CD4-positive, alpha-beta memory T cell (primary cell): ENCODE measurements at places on chromosomes 7 and 10. TPM values are rescaled to one million over a fixed set of nuclear protein-coding genes. Genes with fewer than 3 reads are reported as not detected.

GRCh38 chr10:130335336-130335735 is 199.1 kb downstream of the GLRX3 start:
- DNase-seq = no peak

DNA sequence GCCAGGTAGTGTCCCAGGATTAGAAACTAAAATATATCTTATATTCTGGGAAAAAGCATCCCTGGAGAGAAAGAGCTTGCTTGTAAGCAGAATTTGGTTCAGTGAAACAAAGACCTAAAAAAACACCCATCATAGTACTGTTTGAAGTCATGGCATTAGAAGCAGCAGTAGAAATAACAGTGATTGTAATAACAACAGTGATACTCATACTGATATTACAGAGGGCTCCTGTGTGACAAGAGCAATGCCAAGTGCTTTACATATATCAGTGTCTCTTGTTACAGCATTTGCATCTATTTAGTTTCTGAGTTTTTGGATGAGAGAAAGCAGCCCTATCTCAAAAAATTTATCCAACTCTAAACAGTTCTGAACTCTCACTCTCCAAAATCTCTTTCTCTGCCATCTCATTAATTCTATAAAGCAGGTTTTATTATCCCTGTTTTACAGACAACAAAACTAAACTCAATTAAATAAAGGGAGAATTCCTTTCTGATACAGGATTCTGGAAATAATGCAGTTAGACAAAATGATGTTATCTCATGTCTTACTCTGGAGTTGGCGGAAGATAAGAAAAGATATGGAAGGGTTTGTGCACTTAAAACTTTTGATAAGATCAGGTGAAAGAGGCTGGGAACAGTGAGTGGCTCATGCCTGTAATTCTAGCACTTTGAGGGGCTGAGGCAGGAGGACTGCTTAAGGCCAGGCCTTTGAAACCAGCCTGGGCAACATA is 146.5 kb upstream of the AOAH start:
- DNase-seq = no peak

DNA sequence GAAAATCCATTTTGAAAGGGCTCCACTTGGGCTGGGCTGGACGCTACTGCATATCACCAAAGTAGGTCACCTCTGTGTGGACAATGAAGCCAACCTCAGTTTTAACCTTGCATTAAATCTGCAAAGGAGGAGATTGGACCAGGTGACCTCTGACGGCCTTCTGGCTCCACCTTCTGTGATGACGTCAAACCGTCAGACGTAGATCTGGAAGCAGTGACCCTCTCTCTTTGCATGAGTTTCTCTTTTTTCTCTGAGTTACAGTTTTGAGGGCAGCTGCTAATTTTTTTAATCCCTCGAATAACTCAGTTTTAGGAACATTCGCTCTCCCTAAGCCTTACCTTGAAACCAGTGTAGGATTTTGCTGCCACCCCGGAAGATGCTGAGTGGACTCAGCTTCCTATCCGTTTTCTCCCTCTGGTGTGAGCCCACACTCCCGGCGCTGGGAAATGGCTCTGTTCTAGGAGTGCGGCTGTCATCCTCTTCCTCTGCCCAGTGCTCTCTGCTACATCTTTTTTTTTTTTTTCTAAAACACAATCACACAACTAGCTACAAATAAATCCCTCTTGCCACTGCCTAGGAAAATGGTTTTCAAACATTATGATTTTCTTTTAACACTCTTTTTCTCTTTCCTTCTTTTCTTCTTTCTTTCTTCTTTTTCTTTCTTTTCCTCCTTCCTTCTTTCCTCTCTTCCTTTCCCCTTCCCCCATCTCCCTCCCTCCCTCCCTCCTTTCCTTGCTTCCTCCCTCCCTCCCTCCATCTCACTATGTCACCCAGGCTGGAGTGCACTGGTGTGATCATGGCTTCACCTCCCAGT is 27.7 kb upstream of the NMT2 start:
- DNase-seq = no peak

Gene CUZD1
- 4.1 TPM for total RNA-seq

Gene FAM25G
- total RNA-seq = not detected
